NCI-H1694 (cell line): ENCODE measurements at places on chromosomes 7 and 10.

GRCh38 chr10:72270607-72271281 lies 3.0 kb upstream of the DDIT4 start:
- no peak for DNase-seq

DNA sequence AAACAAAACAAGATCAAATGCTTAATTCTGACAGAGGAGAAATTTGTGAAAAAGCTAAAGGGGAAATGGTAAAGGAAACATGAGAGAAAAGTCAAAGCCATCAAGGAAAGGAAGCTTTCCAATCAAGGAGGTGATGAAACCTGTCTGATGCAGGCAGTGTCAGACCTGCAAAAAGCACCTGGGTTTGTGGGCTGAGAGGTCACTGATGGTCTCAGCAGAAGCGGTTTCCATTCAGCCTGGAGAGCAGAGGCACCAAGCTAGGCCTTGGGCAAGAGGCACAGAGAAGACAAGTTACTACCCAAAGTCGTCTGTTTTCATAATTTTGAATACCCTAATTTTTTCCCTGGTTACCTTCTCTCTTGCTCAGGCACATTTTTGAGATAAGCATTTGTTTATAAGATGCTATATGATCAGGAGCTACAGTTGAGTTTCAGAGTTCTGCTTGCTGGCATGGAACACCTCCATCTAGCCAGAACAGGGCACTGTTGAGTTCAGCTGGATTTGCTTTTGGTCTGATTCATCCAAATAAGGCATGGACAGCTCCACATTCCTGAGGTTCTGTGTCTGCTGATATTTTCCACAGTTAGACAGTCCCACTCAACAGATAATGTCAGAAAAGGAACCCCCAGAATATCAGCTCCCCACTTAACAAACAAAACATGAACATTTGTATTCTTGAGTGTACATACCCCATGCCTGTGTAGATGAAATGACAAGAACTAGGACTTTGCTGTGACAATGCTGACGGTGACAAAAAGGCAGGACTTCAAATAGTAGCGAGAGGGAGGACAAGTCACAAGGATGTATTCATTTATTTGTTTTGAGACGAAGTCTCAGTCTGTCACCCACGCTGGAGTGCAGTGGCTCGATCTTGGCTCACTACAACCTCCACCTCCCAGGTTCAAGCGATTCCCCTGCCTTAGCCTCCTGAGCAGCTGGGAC lies 4.9 kb upstream of the PPIA start:
- DNase-seq: no peak

- no peak for DNase-seq
These were observed 84.3 kb upstream of the ATP6V0A4 start for GRCh38 chr7:138882249-138882648.

DNA sequence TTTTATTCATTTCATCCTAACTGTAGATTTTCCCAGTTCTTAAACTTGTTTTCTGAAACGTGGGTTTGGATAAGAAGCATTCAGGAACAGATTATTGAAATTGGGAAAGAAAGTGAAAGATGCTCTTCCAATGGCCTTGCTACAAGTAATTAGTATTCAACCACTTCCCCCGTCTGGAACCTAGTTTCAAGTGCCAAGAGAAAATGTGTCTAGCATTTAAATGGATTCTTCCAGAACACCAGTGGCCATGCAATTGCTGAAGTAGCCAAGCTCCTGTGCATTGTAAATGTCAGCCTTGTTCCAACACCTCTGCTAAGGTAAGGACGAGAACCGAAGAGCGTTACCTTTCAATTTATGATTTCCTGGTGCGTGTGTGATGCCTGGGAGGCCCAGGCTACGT lies 68.2 kb downstream of the PFKFB3 start:
- DNase-seq: no peak

DNA sequence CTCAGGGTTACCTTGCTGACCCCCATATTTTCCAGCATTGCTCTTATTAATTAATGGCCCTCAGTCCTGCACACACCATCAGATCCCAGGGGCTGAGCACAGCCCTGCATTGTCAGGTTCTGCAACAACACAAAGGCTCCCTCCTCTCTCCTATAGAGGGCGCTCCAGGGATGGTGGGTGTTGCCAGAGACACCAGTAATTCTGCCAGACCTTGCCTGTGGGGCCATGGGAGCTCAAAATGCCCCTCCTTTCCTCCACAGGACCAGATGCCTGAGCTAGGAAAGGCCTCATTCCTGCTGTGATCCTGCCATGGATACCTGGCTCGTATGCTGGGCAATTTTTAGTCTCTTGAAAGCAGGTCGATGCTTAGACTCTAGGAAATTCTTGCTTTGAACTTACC lies 42.8 kb upstream of the PRSS58 start:
- no peak for DNase-seq

DNA sequence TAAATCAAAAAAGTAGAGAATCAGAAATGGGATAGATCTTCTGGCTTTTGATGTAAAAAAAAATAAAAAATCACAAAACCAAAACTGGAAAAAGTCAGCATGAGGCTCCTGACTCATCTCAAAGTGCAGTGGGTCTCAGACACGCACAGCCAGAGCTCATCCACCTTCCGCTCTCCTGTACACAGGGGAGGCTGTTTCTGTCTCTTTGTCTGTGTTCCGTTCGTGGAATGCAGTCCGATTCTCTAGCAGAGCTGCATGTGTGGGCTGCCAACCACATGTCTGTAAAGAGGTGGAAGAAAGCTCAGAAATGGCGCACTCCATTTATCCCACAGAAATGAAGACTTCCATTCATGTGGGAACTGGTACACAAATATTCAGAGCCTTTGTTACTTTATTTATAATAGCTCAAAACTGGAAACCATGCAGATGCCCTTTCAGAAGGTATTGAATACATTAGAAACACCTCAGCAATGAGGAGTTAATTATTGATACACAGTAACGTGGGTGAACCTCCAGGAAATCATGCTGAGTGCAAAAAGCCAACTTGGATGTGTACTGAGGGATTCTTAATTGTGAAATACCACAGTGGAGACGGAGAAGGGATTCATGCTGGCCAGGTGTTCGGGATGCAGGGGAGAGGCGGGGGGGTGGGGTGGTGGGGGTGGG lies 123.3 kb downstream of the TRRAP start:
- no peak for DNase-seq

- DNase-seq: no peak
These were observed 52.0 kb upstream of the SMNDC1 start for GRCh38 chr10:110356628-110357245.

- DNase-seq: no peak
These were observed 58.8 kb upstream of the GPR26 start for GRCh38 chr10:123607386-123607785.
